Activated CD4-positive, alpha-beta T cell treated with anti-CD3 and anti-CD28 coated beads for 1 hour (primary cell): ENCODE measurements at places on chromosomes 11 and 22.

DNA sequence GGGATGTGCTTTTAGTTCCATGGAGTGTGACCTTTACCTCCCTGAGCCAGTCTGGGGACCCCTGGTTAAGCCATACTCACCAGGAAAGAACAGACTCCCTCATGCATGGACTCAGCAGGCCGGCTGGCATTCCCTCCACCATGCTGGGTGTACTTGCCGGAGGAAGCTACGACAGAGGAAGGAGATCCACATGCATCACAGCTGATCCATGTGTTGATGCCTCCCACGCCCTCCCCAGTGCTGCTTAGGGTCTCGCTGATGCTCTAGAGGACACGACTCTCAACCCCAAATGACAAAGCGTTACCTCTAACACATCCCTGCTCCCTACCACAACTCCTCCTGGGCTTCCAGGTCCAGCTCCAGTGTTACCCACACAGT is 39.8 kb downstream of the GAB4 start:
- no peak for DNase-seq

- DNase-seq, result no peak
These were observed 57.0 kb downstream of the PDE2A start for GRCh38 chr11:72617080-72617762.

GRCh38 chr11:114315749-114316368 is 19.7 kb downstream of the NNMT start:
- DNase-seq, result no peak

- no peak for DNase-seq
These were observed 1.3 kb upstream of the PARVG start for GRCh38 chr22:44179196-44179988.

- DNase-seq, result no peak
These were observed 146.8 kb downstream of the MN1 start for GRCh38 chr22:27654546-27655445.

DNA sequence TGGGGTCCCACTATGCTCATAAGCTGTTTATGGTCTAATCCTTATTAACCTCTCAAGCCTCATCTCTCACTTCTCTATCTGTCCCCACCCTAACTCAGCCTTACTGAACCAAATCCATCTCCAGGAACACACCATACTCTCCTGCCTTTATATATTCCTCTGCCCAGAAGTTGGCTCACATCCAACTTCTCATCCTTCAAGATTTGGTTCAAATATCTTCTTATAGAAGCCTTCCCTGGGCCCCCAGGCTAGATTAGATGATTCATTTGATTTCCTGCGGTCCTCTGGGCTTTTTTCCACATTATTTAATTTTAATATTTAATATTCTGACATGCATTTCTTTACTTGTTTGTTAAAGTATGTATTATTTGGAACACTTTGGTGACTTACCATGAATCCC is 23.2 kb downstream of the MEI1 start:
- DNase-seq, result no peak

GRCh38 chr11:66142370-66143263 is 72.5 kb downstream of the PACS1 start:
- DNase-seq, result no peak
